Myocyte (in vitro differentiated cells): ENCODE measurements at places on chromosomes 5 and 9. TPM values are rescaled to one million over a fixed set of nuclear protein-coding genes. Genes with fewer than 3 reads are reported as not detected.

GRCh38 chr9:123416176-123416575 lies 60.2 kb downstream of the CRB2 start:
- DNase-seq, result no peak

GRCh38 chr5:132300577-132301343 lies 6.6 kb downstream of the SLC22A4 start:
- DNase-seq, result no peak

GRCh38 chr9:129487658-129488483 lies 133.0 kb downstream of the C9orf50 start:
- DNase-seq, result peak; percentile 43

DNA sequence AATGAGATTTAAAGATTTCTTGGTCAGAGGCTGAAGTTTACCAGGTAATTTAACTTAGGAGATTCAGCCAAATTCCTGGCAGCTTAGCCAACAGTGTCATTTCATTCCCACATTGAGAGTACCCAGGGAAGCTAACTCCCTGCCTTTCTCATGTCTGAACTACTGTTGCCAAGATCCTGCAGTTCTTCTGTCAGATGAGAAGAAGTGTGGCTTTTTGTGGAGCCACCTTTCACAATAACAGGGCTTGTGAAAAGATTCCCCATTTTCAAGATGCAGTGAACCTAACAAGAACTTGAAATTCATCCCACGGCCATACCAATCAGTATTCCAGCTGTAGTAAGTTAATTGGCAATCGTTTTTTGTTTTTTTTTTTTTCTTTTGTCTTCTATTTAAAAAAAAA lies 176.4 kb downstream of the XRCC4 start:
- DNase-seq, result peak; percentile 11

DNA sequence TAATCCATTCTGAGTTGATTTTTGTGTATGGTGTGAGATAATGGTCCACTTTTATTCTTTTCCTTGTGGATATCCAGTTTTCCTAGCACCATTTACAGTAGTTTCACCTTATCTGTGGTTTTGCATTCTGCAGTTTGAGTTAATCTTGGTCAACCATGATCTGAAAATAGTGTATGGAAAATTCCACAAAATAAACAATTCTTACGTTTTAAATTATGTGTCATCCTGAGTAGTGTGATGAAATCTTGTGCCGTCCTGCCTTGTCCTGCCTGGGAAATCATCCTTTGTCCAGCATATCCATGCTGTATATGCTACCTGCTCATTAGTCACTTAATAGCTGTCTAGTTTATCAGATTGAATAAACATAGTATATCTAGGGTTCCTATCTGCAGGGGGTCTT lies 42.1 kb downstream of the CDC42SE2 start:
- DNase-seq, result no peak

DNA sequence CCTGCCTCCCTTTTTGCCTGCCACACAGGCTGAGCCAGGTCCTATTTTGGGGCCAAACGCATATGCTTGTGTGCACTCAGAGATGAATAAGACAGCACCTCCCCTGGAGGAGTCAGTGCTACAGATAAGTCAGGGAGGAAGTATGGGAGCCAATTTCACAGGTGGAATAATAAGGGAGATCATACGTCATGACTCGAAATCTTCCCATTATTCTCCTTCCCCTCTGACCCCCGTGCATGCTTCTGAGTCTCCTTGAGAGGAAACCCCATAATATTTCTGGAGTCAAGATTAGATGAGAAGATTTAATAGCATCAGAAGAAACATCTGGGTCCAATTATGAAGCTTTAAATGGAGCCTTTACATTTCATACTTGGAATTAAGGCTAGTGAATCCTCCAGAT lies 15.1 kb upstream of the ZCCHC7 start:
- no peak for DNase-seq

DNA sequence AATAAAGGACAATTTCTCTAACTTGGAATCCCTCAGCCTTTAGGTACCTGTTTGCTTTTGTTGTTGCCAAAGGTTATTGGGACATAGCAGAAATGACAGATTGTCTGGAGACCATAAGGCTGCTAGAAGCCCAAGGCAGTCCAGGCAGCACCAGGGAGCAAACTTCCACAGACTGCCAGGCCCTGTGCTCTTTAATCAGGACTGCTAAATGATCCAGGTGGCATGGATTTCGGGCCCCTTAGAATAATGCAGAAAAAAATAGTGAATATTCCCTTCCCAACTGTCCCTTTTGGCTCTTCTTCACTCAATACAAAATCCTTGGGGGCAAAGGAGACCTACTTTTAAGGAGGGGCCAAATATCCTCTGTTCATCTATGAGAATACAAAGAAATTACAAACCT lies 73.9 kb downstream of the GABRA1 start:
- no peak for DNase-seq

- DNase-seq, result no peak
These were observed at the start of gene RASGRF2 for GRCh38 chr5:80959768-80960442. Gene RASGRF2 (plus strand): TSS chr5:80960363. CDS start chr5:80960739, 376 bp downstream.

- DNase-seq, result peak; percentile 66
These were observed 4.1 kb downstream of the MRPS2 start for GRCh38 chr9:135504262-135505243.

GRCh38 chr9:89655990-89656657 lies 51.3 kb downstream of the GADD45G start:
- no peak for DNase-seq

MAP1B gene
- 60.3 and 113 TPM in 2 replicates for total RNA-seq

C6 gene
- not detected in 2 replicates for total RNA-seq

GABRA1 gene
- total RNA-seq, result not detected in 2 replicates

EIF4E1B gene
- total RNA-seq, result not detected in 2 replicates

NPR3 gene
- 1.0 and 1.1 TPM in 2 replicates for total RNA-seq

MAT2B gene
- total RNA-seq, result 58.7 and 62.7 TPM in 2 replicates

SOWAHA gene
- total RNA-seq, result 0.11 and 0.36 TPM in 2 replicates

PRRT1B gene
- not detected in 2 replicates for total RNA-seq
